ENCODE measurements at places on chromosomes 7 and 10. TPM values are rescaled to one million over a fixed set of nuclear protein-coding genes. Genes with fewer than 3 reads are reported as not detected.

The EXOC4 gene
- polyA plus RNA-seq, result 29.8 TPM

The C7orf33 gene
- polyA plus RNA-seq, result not detected

The ANKRD30A gene
- polyA plus RNA-seq, result 1.0 TPM

The VENTX gene
- not detected for polyA plus RNA-seq

The GIMAP6 gene
- polyA plus RNA-seq, result not detected

- DNase-seq, result no peak
Observed at GRCh38 chr10:38730076-38730475, 635.9 kb downstream of the ZNF37A start.

The CALCR gene
- polyA plus RNA-seq, result not detected

The NEUROD6 gene
- polyA plus RNA-seq, result not detected

- no peak for DNase-seq
Observed at GRCh38 chr7:21912305-21912704, 33.4 kb downstream of the CDCA7L start.

- DNase-seq, result peak; percentile 46
Observed at GRCh38 chr10:112115781-112116385, 67.7 kb downstream of the GPAM start.

- DNase-seq, result no peak
Observed at GRCh38 chr10:774661-775244, 85.3 kb upstream of the DIP2C start.

DNA sequence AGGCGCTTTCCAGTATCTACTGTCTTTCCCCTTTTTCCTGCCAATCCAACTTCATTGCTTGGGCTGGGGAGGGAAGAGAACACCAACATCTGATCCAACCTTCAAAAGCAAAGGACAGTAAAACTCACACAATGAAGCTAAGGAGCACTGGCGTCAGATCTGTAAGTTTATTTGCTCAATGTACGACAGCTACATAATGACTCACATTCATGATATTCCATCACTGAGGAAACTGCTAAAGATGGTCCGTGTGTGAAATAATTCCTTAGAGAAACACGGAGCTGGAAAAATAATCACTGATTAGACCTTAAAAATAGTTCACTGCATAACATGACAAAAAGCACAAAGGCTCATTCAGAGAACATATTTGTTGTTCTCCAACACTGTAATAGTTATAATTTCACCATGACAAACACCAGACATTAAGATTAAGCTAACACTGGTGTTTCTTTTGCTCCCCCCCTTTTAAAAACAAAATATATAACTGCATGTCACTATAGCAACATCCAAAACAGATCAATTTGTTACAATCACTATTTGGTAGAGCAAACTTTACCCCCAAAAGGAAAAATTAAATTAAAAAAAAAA, 24.3 kb downstream of the HSPB1 start:
- peak; percentile 62 for DNase-seq

The PLEKHS1 gene
- polyA plus RNA-seq, result 0.08 TPM

GRCh38 chr10:8033812-8034465, 20.5 kb upstream of the GATA3 start:
- DNase-seq, result no peak

DNA sequence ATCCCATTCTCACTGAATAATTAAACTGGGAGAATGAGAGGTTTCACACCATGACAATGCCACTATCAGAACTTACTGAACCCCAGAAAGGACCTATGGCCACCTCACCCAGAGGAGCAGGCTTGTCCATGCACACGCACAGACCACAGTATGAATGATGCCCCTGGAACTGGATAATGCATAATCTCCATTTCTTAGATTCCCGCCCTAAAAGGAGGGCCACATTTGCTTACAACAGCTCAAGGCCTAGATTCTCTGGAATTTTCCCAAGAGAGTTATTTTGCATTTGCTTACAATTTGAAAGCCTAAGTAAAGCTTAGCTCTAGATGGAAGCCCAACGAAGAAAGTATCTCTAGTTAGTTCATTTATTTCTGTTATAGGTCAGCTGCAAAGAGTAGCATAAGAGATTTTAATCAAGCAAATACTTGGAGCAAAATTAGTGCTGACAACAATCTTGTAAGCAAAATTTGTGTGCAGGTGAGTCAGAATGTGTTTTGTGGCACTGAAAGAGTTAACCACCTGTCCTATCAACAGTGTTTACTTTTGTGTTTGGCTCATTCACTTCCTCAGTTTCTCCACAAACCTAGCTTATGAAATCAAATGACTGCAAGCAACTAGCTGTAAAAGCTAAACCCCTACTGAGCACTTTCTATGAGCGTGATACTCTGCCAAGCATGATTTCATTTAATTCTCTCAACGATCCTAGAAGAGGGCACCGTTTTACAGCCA, 32.1 kb downstream of the ELMO1 start:
- no peak for DNase-seq

DNA sequence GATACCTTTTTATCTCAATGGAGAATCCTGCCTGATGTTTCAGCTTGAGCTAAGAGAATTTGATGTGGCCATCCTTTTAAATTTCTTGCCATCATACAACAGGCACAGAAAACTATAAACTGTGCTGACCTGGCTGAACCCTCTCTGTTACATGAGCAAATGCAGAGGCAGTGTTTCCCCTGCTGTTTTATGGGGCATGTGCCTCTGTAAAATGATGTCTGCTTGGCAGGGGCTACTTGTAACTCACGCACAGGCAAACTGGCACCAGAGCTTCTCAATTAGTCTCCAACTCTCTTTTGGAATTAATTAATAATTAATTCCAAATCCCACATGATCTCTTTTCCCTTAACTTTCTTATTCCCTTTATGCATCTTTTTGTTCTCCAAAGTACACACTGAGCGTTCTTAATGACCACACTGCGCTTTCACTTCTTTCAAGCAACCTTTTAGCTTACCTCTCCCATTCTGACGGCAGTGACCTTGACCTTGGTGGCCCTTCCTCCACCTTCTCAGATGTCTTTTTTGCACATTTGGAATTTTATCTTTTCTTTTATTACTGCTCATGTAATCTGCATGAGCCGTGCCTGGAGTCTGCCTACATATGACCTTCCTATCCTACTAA, 334.0 kb downstream of the PLXNA4 start:
- no peak for DNase-seq

GRCh38 chr7:40058636-40059035, 75.8 kb downstream of the MPLKIP start:
- no peak for DNase-seq

DNA sequence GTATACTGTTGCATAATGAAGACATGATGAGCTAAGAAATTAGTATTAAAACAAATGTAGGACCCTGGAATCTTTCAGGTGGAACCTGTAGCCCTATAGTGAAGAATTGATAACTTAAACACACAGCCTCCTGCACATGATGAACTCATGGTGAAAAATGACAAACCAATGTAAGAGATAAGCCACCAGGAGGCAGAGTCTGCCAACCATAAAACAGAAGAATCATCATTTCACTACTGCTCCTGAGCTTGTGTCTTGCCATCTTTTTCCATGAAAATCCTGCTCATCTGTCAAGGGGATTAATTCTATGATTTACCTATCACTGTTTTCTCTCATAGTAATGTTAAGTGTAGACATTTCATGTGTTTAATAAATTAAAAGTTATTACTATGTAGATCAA, 363.9 kb downstream of the MALRD1 start:
- DNase-seq, result peak; percentile 18

- no peak for DNase-seq
Observed at GRCh38 chr7:140881507-140882228, 43.1 kb downstream of the BRAF start.

GRCh38 chr7:95375591-95376257, 20.5 kb downstream of the PON3 start:
- no peak for DNase-seq

The SKIDA1 gene
- 4.1 TPM for polyA plus RNA-seq

GRCh38 chr7:155228894-155229293, 68.8 kb upstream of the INSIG1 start:
- no peak for DNase-seq

DNA sequence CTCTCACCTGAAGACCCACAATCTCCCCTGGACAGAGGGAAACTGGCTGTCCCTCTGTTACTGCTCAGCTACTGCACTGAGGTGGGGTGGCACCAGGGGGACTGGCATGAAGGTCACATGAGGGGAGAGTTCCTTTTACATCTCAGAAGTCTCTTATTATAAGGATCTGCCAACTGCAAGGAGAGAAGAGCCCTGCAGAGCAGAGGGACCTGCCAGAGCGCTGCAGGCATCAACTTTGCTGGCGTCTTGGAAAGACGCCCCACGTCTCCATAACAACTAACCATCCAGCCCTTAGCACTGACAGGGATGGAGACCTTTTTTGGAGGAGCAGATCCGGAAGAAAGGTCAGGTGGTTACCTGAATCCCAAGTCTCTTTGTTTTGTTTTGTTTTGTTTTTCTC, 218.6 kb downstream of the KCNMA1 start:
- no peak for DNase-seq

DNA sequence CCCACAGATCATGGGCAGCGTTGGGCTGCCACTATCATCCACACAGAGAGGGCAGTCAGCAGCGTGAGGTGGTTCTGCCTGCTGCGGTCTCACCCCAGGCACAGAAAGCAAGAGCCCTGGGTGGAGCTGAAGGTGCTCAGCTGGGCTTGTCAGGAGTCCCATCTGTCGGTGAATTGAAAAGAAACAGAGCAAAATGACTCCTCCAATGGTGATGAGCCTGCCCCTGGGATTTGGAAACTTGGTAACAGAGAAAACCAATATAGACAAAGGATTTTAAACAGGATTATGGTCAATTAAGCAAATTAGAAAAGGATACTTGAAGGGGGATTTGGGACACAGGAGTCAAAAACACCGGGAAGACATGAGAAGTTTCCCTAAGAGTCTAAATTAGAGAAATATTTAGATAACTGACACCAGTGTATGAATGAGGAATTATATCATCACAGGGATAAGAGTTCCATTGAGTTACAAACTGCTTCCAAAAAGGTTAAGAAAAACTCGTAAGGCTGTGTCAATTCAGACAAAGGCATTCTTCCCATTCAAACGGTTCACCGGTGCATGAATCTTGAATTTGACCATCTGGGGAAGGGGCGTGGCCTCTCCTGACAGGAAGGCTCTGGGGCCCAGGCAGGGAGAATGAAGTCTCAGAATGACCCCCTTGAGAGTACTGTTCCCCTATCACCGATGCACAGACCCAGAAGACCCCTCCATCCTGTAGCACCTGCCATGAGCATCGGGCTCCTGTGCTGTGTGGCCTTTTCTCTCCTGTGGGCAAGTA, 70.0 kb upstream of the PRSS58 start:
- no peak for DNase-seq

GRCh38 chr7:387132-388022, 97.4 kb downstream of the FOXL3 start:
- DNase-seq, result no peak

DNA sequence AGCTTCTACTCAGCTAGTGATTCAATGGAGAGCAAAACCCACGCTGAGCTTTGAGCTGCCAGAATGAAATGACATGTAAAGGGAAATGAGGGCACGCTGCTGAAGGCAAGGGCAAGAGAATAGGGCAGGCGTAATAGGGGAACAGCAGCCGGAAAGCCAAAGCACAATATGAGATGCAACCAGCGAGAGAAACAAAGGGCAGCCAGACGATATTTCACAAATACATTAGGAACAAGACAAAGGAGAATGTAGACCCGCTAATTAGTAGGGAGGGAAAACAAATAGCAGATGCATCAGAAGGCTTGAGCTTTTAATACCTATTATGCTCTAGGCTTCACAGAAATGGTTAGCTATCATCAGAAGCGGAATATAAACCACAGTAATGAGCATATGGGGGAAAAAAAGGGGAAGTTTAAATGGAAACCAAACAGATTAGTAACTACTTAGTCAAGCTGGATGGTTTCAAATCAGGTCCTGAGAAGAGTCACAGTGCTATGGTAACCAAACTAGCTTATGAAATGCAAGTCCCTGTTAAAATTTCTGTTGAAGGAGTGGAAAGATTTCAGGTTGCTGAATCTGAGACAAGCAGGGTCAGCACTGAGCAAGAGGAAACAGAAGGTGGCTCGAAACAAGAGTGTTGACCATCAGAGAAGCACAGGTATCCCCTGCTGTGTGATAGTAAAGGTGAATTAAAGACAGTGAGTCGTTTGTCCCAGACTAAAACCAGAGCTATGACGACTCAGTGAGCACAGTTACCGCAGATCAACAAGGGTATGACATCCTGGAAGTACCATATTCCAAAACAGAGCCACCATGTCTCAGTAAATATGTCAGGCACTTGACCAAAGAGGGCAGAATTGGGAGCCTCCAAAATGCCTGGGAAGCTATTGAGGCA, 496.9 kb upstream of the CELF2 start:
- DNase-seq, result no peak

DNA sequence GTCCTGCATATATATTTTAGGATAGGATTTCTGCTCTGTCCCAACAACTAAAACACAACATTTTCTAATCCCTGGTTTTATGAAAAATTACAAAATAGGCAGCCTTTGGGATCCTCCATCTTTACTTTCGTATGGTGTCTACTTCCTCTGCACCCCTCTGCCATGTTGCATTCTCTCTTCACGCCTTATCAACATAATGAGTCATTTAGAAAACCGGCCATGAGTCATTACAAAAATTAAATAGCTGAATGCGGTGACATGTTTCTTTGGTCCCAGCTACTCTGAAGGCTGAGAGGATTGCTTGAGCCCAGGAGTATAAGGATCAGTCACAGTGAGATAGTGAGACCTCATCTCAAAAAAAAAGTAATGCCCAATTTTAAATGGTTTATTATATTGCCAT, 148.1 kb upstream of the CELF2 start:
- no peak for DNase-seq

The CUZD1 gene
- polyA plus RNA-seq, result 1.5 TPM

DNA sequence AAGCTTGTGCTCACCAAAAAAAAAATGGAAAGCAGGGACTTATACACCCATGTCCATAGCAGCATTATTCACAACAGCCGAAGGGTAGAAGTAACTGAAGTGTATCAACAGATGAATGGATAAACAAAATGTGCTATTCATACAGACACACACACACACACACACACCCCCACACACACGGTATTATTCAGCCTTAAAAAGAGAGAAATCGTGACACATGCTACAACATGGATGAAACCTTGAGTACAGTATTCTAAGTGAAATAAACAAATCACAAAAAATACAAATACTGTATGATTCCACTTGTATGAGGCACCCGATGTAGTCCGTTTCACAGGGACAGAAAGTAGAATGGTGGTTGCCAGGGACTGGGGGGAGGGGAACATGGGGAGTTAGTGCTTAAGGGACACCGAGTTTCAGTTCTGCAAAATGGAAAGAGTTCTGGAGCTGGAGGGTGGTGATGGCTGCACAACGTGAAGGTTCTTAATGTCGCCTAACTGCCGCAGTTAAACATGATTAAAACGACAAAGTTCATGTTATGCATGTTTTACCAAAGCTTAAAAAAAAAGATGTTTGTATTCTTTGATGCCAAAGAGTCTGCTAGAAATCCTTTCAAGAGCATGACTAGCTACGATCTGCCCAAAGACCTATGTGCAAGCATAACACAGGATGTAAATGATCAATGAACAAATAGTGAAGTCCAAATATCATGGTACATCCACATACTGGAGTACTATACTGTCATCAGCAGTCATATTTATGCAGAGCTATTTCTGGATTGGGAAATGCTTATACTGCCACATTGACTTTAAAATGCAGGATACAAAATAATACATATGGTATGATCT, 7.2 kb downstream of the TNS3 start:
- DNase-seq, result peak; percentile 55

The SCART1 gene
- polyA plus RNA-seq, result 0.37 TPM

GRCh38 chr10:51729822-51730555, 30.6 kb upstream of the CSTF2T start:
- no peak for DNase-seq

GRCh38 chr7:73557397-73558257, at the start of gene BCL7B:
Gene BCL7B (minus strand): TSS chr7:73557690. CDS start chr7:73557578, 112 bp downstream.
- DNase-seq, result peak; percentile 81

- no peak for DNase-seq
Observed at GRCh38 chr7:155285423-155285822, 12.3 kb upstream of the INSIG1 start.

All from A549 (cell line).